Activated CD8-positive, alpha-beta T cell treated with anti-CD3 and anti-CD28 coated beads, Interleukin-2, amount 10 ng/mL, durations not matched to agents 7 days and 5 days (primary cell): ENCODE measurements at places on chromosomes 12 and 14.

DNA sequence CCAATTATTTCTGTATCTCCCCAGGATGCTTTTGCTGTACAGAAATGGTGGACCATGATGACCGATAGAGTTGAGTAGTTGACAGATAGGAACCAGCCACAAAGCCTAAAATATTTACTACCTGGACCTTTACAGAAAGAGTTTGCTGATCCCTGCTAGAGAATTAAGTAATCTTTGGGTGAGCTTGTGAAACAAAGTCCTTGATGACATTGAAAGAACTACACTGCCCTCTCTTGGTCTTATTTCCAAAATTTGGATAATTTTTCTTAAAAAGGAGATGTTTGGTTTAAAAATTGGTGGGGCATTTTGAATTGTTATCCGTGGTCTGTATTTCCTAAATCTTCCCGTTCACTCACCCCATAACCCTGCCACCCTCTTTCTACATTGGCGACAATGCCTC lies 13.7 kb upstream of the TCTN1 start:
- DNase-seq: no peak

GRCh38 chr14:51479584-51480325 lies 172.0 kb upstream of the FRMD6 start:
- DNase-seq: no peak

- no peak for DNase-seq
Observed at GRCh38 chr12:29698756-29699155, 85.0 kb downstream of the TMTC1 start.

DNA sequence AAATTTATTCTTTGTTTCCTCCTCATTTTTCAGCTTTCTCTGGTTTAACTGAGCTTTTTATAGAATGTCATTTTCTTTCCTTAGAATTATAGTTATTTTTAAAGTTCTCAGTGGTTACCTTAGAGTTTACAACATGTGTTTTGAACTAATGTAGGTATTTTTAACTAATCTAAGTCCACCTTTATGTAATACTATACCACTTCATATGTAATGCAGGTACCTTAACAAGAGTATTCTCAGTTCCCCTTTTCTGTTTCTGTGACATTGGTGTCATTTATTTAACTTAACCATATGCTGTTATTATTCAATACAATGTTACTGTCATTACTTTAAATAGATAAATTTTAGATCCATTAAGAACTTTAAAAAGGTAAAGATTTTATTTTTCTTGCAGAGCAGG lies 30.3 kb upstream of the KCNC2 start:
- no peak for DNase-seq

- no peak for DNase-seq
Observed at GRCh38 chr14:81446279-81447007, 46.3 kb upstream of the STON2 start.

- no peak for DNase-seq
Observed at GRCh38 chr12:104520242-104520900, 63.6 kb downstream of the CHST11 start.

DNA sequence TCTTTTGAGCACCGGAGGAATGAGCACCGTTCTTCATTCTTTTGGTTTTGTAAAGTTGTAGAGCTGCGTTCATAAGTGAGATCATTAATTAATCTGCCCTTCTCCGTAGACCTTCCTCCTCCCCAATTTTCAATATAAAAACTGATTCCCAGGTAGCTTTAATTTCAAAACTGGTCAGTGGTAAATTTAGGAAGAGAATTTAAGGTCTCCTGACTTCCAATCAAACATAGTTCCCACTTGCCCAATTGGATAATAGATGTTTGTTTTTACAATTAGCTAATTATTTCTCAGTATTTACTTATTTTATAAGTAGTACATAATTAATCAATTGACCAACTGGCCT lies 27.2 kb upstream of the YBX3 start:
- DNase-seq: no peak

- no peak for DNase-seq
Observed at GRCh38 chr12:96698521-96698920, 208.5 kb upstream of the NEDD1 start.

- DNase-seq: no peak
Observed at GRCh38 chr12:92295523-92295922, 149.9 kb upstream of the BTG1 start.

DNA sequence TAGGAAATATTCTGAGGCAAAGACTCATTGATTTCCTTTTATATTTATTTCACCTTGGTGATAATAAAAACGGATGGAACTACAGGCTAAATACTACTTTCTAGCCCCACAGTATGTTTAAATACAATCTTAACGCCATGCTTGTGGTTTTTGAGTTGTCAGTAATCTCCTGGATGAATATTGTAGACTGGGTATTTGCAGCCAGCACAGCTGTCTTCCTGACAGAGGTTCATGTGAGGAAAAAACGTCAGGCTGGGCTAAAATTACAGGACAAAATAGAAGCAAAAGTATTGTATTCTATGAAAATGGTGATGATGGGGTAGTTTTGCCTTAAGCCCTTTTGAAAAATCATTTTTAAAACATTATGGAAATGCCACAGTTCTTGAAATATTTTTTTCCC lies 140.9 kb downstream of the CCDC91 start:
- DNase-seq: no peak

DNA sequence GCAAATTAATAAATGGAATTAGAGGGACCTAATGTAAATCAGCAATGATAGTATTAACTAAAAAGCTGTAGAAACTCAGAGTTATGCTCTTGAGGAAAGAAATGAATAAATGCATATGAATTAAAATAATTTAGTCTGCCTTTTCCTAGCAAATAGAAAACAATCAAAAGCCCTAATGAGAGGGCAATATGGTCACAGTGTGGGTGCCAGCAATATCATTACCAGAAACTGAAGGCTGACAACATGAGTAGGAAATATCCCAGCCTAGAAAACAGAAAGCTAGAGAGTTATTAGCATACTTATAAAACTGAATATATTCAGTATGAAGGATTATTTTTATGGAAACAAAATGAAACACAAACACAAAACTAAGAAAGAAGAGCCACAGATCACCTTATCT lies 987.5 kb upstream of the SEL1L start:
- no peak for DNase-seq

- no peak for DNase-seq
Observed at GRCh38 chr12:34388636-34389377, 366.5 kb downstream of the ALG10 start.

GRCh38 chr12:21945002-21945401 lies 3.8 kb upstream of the ABCC9 start:
- DNase-seq: no peak

DNA sequence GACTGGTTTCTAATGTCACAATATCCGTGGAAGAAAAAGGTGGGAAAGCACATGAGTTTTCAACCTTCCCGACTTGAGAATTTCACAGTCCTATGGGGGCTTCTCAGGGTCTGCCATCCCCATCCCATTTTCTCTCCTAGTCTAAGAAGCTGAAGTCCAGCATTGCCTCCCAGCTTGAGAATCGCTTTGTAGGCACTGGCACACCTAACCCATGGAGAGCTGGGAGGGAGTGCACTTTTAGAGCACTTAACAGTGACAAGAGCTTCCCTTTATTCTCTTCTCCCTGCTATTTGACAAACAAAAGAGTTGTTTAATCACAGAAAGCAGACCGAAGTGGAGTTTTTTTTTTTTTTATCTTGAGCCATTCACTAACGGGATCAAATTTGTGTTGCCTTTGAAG lies 22.8 kb upstream of the SRRM4 start:
- no peak for DNase-seq

DNA sequence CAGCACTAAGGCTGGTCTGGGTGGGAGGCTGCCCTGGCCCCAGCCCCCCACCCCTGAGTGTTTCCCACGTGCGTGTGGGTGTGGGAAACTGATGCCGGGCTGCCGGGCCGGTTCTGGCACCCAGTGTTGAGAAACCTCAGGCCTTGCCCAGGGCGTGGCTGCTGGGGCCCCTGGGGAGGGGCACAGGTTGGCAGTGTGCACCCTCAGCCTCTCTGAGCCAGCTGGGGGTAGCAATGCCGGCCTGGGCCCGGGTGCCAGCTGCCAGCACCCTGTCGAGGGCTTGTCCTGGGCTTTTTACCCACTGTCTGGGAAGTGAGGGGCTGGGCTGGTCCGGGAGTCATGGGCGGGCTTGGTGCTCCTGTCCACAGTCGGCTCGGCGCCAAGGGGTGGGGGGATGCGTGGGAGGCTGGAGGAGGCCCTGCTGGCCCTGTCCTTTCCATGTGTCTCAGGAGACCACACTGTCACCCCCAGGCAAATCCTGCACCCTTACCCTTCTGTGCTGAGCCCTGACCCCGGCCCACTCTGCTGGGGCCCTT lies 15.7 kb downstream of the ASPG start:
- DNase-seq: no peak

DNA sequence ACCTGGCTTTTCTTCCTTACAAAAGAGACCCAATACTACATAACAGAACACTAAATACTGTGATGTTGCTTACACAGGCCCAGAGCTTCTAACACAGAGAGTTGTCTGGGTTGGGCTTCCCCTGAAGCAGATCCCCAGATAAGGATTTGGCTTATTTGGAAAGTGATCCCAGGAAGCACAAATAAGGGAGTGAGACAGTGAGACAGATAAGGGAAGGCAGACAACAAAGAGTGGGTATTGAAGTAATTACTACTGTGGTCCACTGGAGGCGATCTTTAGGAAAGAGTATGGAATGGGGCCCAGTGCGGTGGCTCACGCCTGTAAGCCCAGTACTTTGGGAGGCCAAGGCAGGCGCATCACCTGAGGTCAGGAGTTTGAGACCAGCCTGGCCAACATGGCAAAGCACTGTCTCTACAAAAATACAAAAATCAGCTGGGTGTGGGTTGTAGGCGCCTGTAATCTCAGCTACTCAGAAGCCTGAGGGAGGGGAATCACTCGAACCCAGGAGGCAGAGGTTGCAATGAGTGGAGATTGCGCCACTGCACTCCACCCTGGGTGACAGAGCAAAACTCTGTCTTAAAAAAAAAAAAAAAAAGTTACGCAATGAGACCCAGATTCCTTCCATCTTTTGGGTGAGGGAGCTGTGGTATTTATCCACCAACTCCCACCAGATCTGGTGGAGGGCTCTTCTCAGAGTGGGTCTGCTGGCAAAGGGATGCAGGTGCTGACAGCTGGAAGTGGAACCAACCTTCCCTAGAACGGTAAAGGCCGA lies 10.2 kb upstream of the C12orf43 start:
- no peak for DNase-seq

- DNase-seq: no peak
Observed at GRCh38 chr12:65951697-65952096, 127.4 kb downstream of the HMGA2 start.

- DNase-seq: no peak
Observed at GRCh38 chr12:132014092-132014914, 64.6 kb downstream of the EP400 start.

GRCh38 chr14:71583705-71584104 lies 348.5 kb upstream of the RGS6 start:
- no peak for DNase-seq

- no peak for DNase-seq
Observed at GRCh38 chr12:91099341-91099740, 12.0 kb downstream of the LUM start.

- DNase-seq: peak; percentile 46
Observed at GRCh38 chr14:87994974-87995373, 2.0 kb upstream of the GALC start.

DNA sequence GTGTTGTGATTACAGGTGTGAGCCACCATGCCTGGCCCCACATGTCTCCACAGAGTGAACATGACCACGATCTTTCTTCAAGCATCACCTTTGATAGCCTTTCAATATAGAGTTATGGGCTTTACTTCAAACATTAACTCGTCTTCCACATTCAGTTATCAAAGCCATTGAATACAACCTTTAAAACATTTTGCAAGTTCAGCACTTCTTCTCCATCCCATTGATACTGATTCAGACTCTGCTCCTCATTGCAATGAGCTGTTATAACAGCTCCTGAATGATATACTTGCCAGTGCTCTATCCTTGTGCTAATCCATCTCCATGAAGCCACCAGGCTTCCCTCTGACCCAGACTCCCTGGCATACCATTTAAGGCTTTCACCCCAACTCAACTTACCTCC lies 223.5 kb upstream of the EEA1 start:
- DNase-seq: no peak

- no peak for DNase-seq
Observed at GRCh38 chr14:74457565-74457895, 31.5 kb upstream of the SYNDIG1L start.

DNA sequence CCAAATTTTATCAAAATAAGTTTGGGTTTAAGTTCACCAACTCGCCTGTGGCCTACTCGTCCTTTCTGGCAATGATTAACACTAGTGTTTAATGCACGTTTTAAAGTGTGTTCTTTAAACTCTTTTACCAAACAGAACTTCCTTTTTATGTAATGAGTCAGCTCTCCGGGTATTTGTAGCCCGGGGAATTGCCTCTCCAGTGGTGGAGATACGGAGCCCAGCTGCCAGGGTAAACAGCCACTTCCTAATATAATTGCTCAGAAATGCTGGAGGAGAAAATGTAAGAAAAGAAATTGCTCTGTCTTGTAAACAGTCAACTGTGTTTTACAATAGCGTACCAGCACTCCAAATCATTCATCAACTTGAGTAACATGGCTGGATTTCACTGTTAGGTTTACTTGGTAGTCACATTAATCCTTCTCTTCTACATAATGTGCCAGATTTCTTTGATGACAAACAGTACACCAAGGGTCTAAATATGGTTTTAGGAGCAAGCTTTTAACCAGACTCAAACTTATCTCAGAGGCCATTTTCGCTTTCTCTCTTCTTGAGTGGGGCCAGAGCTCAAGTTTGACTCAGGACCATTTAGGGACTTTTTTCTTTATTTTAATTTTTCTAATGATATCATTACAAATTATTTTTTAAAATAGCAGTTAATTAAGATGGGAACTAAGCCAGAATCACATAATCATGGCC lies 101.2 kb upstream of the SLC38A2 start:
- DNase-seq: no peak

- peak; percentile 88 for DNase-seq
Observed at GRCh38 chr14:49865431-49865859, 12.9 kb upstream of the NEMF start.

- peak; percentile 63 for DNase-seq
Observed at GRCh38 chr12:104462931-104463339, 6.2 kb downstream of the CHST11 start.

DNA sequence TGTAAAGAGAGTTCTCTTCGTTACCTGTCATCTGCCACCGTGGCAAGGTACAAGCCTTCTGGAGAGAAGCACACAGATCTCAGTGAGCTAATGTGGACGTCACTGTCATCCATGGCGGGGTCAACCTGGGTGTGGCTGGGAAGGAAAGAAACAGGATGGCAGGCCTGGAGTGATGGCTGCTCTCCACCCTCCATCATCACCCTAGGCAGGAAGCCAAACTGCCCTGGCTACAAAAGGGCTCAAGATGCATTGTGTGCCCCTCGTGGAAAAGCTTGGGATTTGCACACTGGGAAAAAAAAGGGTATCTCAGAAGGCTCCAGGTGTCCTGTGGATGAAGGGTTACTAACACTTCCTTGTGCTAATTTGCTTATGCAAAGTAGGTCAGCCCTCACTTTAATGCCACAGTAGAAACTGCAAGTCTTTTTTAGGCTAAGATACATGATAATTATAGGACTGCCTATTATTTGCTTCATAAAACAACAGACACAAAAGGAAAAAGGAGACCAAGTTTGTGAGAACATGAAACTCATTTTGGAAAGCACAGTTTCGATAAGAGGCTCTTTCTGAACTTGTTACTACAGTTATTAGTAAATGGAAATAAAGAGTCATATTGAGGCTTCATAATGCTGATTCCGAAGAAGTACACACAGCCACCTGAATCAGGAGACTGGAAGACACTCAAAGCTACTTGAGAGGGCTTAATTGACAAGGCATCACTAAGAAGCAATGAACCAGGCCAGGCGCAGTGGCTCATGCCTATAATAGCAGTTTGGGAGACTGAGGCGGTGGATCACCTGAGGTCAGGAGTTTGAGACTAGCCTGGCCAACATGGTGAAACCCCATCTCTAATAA lies 18.9 kb downstream of the RFC5 start:
- no peak for DNase-seq
